Coronary artery (tissue), 2 donors: ENCODE measurements at places on chromosomes 11 and 22.

DNA sequence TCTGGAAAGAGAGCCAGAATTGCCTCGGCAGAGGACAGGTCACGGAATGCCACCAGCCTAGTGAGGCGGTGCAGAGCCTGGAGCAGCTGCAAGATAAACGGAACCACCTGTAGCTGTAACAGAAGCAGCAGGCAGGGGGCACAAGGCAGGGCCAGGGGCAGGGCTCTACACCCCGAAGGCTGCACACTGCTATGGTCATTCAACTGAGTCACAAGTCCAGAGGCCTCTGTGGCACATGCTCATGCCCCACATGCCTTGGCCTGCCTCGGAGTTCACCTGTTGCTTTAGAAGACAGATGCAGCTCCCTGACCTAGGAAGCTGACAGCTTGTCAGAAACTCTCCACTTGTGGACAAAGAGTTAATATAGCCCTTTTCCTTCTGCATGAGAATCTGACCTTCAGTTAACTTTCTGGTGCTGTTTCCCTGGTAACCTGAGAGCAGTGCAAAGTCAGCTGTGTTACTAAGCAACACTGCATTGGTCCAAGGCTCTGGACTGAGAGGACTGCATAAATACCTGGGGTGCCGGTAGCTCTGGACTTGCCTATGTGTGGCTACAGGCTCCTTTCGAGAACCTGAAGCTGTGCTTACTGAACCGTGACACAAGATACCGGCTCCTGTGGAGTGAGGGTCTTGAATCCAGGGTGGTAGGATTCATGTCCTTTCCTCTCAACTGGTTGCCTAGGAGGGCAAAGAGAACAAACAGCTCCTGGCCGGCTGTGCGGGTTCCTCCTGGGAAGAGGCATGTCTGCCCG, 10.5 kb downstream of the COMMD9 start:
- DNase-seq = no peak

- DNase-seq = no peak
Measured at GRCh38 chr11:61795876-61796526, 3.3 kb downstream of the FEN1 start.

- DNase-seq = no peak
Measured at GRCh38 chr11:14500181-14500651, 605 bp upstream of the COPB1 start.

DNA sequence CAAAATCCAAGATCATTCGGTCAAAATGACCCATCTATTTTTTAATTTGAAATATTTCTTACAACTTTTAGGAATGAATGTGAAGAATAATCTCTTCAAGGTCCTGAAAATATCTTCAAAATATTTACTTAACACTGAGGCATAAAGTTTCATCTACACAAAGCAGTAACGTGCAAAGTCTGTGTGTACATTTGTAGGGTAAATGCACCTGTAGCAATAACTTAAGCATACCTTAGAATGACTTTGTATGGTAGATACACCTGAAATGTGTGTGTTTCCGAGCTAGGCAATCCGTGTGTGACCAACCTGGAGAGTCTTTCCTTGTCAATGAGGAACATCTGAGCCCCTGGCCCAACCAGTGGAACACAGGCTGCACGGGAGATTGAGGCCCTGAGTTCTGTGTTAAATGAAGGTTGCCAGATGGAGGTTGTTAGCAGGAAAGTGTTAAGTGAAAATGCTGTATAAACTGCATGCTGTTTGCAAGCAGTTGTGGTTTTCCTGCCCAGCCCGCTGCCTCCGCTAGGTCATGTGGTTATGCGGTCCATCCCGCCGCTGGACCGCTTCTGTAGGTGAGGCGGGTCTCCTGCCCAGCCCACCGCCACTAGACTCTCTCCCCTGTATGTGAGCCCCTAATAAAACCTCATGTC, 7.6 kb upstream of the CTR9 start:
- DNase-seq = no peak

DNA sequence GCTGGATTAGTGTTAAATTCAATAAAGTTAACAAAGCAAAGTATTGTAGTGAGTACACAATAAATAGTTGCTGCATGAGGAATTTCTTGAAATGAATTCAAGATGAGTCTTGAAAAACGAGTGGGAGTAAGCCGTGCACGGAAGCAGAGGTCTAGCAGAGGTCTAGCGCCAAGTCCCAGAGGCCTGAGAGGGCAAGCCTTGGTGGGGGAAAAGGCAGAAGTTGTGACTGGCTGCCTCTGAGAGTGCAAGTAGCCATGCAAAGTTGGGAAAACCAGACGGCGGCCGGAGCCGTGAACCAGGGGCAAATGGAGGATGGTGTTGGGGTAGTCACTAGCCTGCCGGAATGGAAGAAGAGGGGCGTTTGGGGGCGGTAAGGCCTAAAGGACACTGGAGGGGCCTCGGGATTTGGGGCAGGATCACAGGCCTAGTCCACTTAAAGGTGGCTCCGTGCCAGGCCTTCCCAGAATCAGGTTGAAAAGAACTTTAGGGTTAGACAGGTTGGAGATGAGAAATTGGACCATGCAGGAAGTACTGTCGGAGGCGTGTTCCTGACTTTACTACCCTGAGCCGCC, 379 bp upstream of the SLC3A2 start:
- peak; percentile 94 for DNase-seq

GRCh38 chr11:84022695-84023094, 736.5 kb upstream of the CCDC90B start:
- no peak for DNase-seq

- DNase-seq = no peak
Measured at GRCh38 chr11:13473013-13473722, 10.1 kb upstream of the BTBD10 start.

DNA sequence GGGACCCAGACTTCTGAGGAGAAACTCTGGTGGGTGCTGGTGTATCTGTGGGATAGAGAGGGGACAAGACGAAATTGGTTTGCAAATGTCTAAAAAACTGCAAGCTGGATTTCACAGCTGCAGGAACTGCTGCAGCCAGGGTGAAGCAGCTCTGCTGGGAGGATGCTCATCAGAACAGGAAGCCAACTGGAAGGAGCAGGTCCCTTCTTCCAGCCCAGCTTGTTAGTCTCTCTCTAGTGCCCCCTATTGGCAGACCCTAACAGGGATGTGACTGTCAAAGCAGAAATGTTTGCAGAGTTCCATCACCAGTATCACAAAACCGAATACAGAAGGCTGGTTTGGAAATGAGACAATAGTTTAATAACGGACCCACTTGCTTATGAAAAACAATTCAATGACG, 74.8 kb upstream of the SLC22A12 start:
- DNase-seq = no peak

GRCh38 chr22:48901324-48901723, 926.3 kb downstream of the BRD1 start:
- no peak for DNase-seq

DNA sequence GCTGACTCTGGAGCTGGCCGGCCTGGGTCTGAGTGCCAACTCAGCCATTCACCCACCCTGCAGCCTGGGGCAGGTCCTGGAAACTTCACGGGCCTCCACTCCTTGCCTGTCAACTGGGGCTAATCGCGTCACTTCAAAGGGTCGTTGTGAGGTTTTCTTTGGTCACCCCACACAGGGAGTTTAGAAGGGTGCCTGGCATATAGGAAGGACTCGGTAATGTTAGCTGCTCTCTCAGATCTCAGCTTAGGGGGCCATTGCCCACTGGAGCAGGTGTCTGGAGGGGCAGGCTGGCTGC, 7.3 kb downstream of the INCENP start:
- DNase-seq = no peak

- peak; percentile 65 for DNase-seq
Measured at GRCh38 chr11:120137611-120138521, at the start of gene TRIM29. Gene TRIM29, minus strand, starts transcription at chr11:120138113. Its CDS starts 82 bp downstream, at chr11:120138031.

GRCh38 chr11:120354068-120354467, 17.9 kb downstream of the ARHGEF12 start:
- no peak for DNase-seq

DNA sequence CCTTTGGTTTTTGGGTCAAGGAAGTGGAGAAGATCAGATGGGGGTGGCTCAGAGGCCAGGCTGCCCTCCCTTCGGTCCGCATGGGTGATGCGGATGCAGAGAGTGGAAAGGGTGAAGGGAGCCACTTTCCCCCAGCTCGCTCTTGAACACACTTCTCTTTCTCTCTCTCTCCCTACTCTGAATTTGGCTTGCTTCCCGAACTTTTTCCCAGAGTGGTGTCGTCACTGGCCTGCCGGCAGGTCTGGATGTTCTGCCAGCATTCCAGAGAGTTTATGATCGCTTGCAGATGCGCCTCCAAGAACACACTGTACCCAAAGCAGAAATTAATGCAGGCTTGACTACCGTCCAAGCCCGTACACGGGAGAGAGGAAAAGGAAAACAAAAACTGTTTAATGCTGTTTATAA, 103.2 kb downstream of the ZBTB16 start:
- peak; percentile 98 for DNase-seq

GRCh38 chr11:123564221-123564620, 90.2 kb downstream of the SCN3B start:
- DNase-seq = no peak

GRCh38 chr11:14766585-14766984, 123.0 kb downstream of the PDE3B start:
- DNase-seq = no peak

DNA sequence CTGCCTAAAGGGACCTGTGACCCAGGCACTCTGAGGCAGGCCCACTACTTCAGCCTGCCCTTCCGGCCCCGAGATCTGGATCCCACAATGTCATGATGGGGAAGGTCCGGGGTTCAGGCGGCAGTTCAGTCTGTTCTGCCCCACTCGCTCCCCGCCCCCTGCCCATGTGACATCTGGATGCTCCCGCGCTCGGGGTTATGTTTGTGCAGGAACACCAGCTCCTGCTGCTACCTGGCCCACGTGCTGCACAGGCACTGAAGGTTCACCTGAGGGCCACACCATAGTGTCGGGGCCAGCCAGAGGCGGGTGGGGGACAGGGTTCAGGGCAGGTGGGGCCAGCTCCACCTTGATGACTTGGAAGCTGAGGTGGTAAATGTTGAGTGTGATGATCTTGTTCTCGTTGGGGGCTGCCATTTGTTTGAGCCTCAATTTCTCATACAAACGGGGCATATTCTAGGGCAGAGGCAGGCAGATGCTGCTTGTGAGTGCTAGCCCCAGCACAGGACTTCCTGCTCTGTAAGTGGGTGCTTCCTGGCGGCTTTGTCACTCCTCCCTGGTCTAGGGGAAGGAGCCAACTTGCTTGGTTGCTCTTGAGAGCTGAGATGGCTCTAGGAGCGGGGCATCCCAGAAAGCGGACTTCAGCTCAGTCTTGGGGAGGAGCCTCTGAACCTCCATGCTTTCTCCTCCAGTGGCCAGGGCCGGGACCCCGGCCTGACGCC, 4.4 kb upstream of the SIPA1 start:
- no peak for DNase-seq

- no peak for DNase-seq
Measured at GRCh38 chr11:112159098-112160065, 4.5 kb downstream of the IL18 start.

GRCh38 chr11:133291780-133292179, 240.5 kb downstream of the OPCML start:
- no peak for DNase-seq

GRCh38 chr22:42623756-42624441, 9.2 kb upstream of the POLDIP3 start:
- DNase-seq = no peak

- no peak for DNase-seq
Measured at GRCh38 chr22:47022475-47022874, 260.0 kb downstream of the TBC1D22A start.

DNA sequence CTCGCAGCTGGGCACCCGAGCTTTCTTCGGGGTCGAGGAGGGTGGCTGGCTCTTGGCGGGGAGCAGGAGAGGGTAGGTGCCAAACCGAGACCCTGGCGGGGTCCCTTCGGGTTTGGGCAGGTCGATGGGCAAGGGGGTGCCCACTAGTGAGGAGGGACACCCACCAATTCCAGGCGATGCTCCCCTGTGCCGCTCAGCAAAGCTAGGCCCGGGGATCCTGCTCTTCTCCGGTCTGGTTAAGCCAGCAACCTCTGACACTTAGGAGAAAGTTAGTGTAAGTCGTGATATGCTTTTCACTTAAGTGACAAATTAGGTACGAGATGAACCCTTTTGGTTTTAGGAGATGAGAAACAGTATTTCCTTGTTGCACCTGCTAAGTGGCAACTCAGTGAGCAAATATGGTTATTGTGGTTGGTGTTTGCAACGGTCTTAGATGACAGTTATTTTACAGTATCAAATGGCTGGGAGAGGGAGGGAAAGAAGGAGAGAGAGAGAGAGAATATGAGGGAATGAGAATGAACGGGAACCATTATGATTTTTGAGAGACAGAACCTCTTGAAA, 565 bp downstream of the NUCB2 start:
- peak; percentile 83 for DNase-seq

GRCh38 chr11:93890391-93891051, 40.1 kb upstream of the VSTM5 start:
- no peak for DNase-seq

- DNase-seq = no peak
Measured at GRCh38 chr22:22366537-22366936, 122.0 kb downstream of the VPREB1 start.

DNA sequence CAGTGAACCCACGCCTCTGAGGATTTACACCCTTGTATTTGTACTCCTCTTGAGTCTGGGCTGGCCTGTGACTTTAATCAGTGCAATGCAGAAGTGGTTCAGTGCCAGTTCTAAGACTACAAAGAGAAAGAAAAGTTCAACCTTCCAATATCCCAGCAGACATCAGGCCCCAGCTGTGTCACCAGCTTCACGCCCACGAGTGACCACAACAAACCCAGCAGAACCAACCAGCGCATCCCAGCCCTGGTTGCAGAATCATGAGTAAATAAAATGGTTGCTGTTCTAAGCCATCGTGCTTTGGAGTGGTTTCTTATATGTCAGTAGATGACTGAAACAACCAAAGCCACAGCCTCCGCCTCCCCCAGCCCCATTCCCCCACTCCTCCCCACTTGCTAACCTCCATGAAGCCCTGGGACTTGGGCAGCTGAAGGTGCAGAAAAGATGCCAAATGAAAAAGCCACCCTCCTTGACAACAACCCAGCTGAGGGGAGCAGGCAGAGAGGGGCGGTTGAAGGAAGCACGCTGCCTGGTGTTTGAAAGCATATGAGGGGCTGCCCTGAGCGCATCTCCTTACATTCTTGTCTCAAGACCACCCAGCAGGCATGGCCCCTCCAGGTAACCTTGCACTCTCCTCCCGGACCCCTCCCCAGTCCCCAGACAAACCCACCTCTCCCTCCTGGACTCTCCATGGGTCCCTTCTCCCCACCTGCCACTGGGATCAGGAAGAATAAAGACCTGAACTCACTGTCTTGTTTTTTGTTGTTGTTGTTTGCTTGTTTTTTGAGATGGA, 20.9 kb downstream of the TSKU start:
- peak; percentile 73 for DNase-seq

GRCh38 chr11:126072141-126072741, 9.6 kb upstream of the CDON start:
- DNase-seq = no peak

- peak; percentile 61 for DNase-seq
Measured at GRCh38 chr11:117903505-117904382, 25.5 kb downstream of the TMPRSS13 start.

GRCh38 chr11:8477151-8477550, 116.9 kb downstream of the STK33 start:
- DNase-seq = no peak

- no peak for DNase-seq
Measured at GRCh38 chr11:126476266-126476924, 120.9 kb downstream of the ST3GAL4 start.
